Activated naive CD4-positive, alpha-beta T cell treated with anti-CD3 and anti-CD28 coated beads for 36 hours (primary cell): ENCODE measurements at places on chromosomes 4 and X. TPM values are rescaled to one million over a fixed set of nuclear protein-coding genes. Genes with fewer than 3 reads are reported as not detected.

SSX1 gene
- not detected for total RNA-seq

GRCh38 chrX:13357925-13358324 is 38.1 kb upstream of the ATXN3L start:
- no peak overlapping the region for H3K4me3 ChIP-seq
- H3K36me3 ChIP-seq: no peaks in the 10 kb centered on the region
- no peak for DNase-seq
- H3K4me1 ChIP-seq: no peaks in the 10 kb centered on the region
- H3K27ac ChIP-seq: no peak overlapping the region

- no peaks in the 10 kb centered on the region for H3K27me3 ChIP-seq
- DNase-seq: peak; percentile 15
- peaks cover 26% of the 10 kb centered on the region for H3K4me1 ChIP-seq
- no peak overlapping the region for H3K4me3 ChIP-seq
Observed at GRCh38 chrX:96682516-96682915, 2.1 kb upstream of the DIAPH2 start.

DRD5 gene
- total RNA-seq: not detected

GRCh38 chrX:129876771-129877305 is 29.1 kb upstream of the UTP14A start:
- H3K4me1 ChIP-seq: no peaks in the 10 kb centered on the region
- H3K27ac ChIP-seq: no peak overlapping the region
- no peaks in the 10 kb centered on the region for H3K27me3 ChIP-seq
- no peak for DNase-seq

GRCh38 chr4:19905024-19905423 is 346.7 kb upstream of the SLIT2 start:
- no peaks in the 10 kb centered on the region for H3K4me1 ChIP-seq
- H3K36me3 ChIP-seq: no peaks in the 10 kb centered on the region
- H3K27ac ChIP-seq: no peak overlapping the region
- no peak overlapping the region for H3K4me3 ChIP-seq
- no peaks in the 10 kb centered on the region for H3K27me3 ChIP-seq

GRCh38 chrX:19931146-19931545 is 43.7 kb upstream of the SH3KBP1 start:
- H3K27ac ChIP-seq: no peak overlapping the region
- H3K36me3 ChIP-seq: peaks cover 5% of the 10 kb centered on the region
- no peaks in the 10 kb centered on the region for H3K27me3 ChIP-seq
- DNase-seq: no peak

- no peak overlapping the region for H3K27ac ChIP-seq
- H3K4me3 ChIP-seq: no peak overlapping the region
- no peaks in the 10 kb centered on the region for H3K4me1 ChIP-seq
- H3K36me3 ChIP-seq: no peaks in the 10 kb centered on the region
Observed at GRCh38 chr4:163263606-163264005, 68.8 kb downstream of the NPY1R start.

UBQLN2 gene
- 67.2 TPM for total RNA-seq

AIFM1 gene
- total RNA-seq: 59.4 TPM

- no peaks in the 10 kb centered on the region for H3K36me3 ChIP-seq
- no peak overlapping the region for H3K4me3 ChIP-seq
- no peaks in the 10 kb centered on the region for H3K27me3 ChIP-seq
- no peak for DNase-seq
- no peaks in the 10 kb centered on the region for H3K4me1 ChIP-seq
- no peak overlapping the region for H3K27ac ChIP-seq
Observed at GRCh38 chr4:162061214-162061613, 102.6 kb downstream of the FSTL5 start.

DNA sequence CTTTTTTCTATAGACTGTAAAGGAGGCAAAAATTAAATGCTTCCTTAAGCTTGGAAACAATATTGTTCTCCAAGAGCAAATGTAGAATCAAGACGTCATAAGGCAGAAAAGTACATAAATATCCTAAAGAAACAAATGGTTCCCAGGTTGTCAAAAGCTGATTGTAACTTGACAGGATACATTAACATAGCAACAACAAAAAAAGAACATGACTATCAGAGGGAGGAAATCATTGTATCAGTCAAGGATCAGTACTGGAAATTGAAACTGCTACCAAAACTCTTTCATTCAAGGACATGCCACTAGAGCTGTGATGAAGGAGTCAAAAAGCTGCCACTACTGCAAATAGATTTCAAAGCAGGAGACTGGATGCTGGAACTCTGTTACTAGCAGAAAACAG is 168.3 kb downstream of the BTC start:
- no peak overlapping the region for H3K27ac ChIP-seq
- H3K27me3 ChIP-seq: no peaks in the 10 kb centered on the region
- no peak overlapping the region for H3K4me3 ChIP-seq
- DNase-seq: no peak

- no peak for DNase-seq
- no peaks in the 10 kb centered on the region for H3K4me1 ChIP-seq
- no peak overlapping the region for H3K27ac ChIP-seq
- H3K27me3 ChIP-seq: no peaks in the 10 kb centered on the region
- H3K4me3 ChIP-seq: no peak overlapping the region
Observed at GRCh38 chr4:29861307-29861706, 858.9 kb upstream of the PCDH7 start.

DNA sequence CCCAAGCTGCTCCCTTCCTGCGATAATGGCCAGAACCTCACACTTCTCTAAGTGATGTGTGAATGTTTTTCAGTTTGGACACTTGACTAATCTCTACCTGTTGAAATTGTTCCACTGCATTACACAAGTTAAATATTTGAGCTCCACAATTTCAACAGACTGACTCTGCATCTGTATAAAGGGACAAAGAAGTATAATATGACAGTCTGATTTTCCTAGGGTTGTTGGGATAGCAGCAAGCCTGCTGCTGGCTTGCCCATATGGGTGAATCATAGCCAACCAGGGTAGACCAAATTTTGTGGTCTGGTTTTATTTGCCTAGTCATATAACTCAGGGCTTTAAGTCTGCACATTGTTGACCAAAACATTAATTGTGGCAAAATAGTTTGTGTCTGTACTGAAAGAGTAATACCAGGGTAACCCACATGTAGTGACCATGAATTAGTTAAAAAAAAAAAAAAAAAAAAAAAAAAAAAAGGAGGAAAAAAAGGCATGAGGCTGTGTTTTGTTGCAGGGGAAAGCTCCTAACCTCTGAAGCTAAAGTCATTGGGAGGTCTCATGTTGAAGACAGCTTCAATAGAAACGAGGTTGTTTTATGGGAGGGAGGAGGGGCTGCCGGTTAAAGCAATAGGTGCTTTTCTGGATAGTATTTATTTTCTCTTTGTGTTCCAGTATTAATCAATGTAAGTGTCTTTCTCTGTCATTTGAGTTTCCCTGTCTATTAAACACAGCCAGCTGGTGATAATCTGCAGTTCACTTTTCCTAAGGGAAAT is 534.2 kb downstream of the RAB28 start:
- H3K4me3 ChIP-seq: no peak overlapping the region
- H3K27me3 ChIP-seq: no peaks in the 10 kb centered on the region
- no peak for DNase-seq
- no peak overlapping the region for H3K27ac ChIP-seq
- no peaks in the 10 kb centered on the region for H3K36me3 ChIP-seq
- H3K4me1 ChIP-seq: no peaks in the 10 kb centered on the region
